Cardiac muscle cell (in vitro differentiated cells and primary cell): ENCODE measurements at places on chromosomes 6 and 20. TPM values are rescaled to one million over a fixed set of nuclear protein-coding genes. Genes with fewer than 3 reads are reported as not detected.

RAB44 gene
- total RNA-seq = not detected in 2 replicates

GRCh38 chr6:43858161-43859153 lies 88.4 kb downstream of the VEGFA start:
- no peak for DNase-seq

DNA sequence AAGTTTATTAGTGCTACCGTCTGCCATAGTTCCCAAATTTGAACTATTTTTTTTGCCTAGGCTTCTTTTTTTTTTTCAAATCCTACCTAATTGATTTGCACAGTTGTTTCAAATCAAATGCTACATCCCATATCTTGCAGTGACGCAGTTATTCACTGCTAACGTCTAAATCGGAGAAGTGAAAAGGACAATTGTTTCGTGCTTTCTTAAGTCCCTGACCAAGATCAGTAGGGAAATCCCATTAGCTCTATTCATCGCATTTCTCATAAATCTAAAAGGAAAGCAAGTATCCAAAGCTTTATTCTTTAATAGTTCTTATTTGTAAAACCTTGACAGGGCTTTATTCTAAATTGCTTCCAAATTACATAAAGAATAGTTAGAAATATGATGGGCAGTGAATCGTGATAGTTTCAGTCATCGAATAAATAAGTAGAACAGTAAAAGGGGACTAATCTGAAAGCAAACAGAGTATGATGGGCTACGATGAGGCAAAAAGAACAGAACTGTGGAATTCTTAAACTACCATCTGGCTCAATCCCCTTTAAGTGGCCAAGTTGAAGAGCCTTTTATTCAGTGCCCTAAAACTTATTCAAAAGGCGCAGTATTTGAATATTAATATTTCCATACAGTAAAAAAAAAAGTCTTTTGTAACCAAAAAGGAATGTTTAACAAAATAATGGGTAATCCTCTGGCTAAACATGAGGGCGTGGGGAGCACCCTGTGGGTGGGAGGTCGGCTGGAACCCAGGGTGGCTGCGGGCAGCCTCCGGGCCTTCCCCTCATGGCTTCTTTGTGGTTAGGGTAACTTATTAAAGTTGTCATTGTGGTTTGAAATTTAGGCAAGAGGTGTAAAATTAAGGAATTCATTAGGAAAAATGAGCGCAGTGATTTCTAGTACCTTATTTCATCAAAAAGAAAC lies 3.0 kb upstream of the ARID1B start:
- DNase-seq = no peak

DNA sequence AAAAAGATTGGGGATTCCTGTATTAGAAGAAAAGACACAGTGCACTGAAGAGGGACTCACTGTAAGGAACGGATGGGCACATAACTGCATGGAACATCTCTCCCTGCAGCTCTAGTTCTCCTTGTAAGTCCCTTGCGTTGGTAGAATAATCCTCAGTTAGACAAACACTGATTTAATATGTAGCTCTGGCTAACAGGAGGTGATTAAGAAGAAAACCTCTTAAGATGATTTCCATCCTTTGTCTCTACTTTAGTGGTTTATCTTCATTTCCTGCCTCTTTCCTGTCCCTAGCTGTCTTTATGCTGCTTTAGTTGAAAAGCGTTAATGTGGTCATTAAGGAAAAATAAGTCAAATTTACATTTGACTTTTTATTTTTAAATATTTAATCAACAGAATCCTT lies 86.6 kb downstream of the SLC16A10 start:
- DNase-seq = no peak

PDE10A gene
- 3.0 and 5.4 TPM in 2 replicates for total RNA-seq

- DNase-seq = no peak
Observed at GRCh38 chr6:107535626-107536025, 45.7 kb downstream of the SOBP start.

DNA sequence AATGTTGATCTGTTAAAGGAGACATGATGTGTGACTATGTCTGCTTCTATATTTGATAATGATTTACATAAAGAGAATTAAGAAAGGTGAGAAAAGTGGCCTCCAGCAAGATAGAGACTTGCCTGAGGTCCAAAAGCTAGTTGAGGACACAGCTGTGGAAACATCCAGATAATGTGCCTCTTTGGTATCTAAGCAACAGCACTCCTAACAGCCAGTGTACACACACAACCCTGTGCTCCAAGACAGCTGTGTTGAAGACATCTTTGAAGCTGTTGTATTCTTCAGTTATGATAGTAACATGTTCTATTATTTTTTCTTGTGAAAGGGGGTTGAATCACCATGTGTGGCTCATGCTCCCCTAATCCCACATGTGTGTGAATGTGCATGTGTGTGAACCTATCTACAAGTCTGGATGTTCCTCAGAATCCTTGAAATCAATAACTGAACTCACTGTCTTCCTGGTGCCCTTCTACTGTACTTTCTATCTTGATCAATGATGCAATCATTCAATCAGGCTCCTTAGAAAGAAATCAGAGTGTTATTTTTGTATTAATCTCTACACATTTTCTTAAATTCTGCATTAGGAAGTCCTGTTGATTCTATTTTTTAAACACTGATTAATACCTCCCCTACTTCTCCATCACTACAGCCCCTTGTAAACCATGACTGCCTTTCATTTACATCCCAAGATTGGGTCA lies 116.7 kb upstream of the SSTR4 start:
- peak; percentile 16 for DNase-seq

OXT gene
- not detected in 2 replicates for total RNA-seq

CDH26 gene
- 0.18 and 1.6 TPM in 2 replicates for total RNA-seq

- no peak for DNase-seq
Observed at GRCh38 chr20:13423472-13424173, 202.5 kb downstream of the ISM1 start.

DNA sequence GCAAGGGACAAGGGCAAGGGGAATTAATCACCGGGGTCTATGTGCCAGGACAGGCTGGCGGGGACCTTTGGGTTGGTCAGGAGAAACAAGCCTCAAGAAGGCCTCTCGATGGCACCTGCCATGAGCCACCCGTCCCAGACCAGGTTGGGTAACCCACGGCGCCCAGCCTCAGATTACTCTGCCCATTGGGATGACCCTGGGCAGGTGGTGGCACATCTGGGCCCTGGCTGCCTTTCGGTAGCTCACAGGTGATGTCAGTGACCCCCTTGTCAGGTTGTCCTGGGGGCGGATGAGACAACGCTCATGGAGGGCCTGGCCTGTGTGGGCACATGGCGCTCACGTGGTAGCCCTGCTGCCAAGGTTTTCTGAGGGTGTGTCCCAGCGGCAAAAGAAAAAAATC lies 152.2 kb downstream of the SYCP2 start:
- no peak for DNase-seq

- no peak for DNase-seq
Observed at GRCh38 chr20:52231230-52231746, 39.7 kb upstream of the ZFP64 start.

DNA sequence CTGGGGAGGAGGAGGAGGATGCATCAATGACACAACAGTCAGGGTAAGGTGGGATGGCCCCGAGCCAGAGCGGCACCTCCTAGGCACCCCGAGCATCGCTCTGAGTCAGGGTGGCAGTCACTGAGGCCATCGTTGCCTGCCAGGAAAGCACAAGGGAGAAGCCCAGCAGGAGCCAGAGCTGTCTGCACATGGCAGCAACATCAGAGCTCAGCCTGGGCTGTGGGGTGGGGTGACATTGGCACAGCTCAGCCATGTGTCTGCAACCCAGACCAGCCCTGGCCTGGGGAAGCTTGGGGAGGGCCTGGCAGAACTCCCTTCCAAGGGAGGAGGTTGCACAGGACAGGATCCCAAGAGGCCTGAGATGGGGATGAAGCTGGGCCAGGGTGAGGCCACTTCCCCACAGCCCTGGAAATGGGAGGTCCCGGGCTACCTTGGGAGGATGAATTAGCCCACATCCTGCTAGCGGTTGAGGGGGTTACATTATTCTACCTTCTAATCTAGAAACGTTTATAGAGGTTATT lies 255.6 kb downstream of the MAFB start:
- DNase-seq = no peak

NFATC2 gene
- total RNA-seq = 9.2 and 17.0 TPM in 2 replicates

GRCh38 chr6:50264995-50265571 lies 215.4 kb upstream of the DEFB112 start:
- DNase-seq = no peak

DNA sequence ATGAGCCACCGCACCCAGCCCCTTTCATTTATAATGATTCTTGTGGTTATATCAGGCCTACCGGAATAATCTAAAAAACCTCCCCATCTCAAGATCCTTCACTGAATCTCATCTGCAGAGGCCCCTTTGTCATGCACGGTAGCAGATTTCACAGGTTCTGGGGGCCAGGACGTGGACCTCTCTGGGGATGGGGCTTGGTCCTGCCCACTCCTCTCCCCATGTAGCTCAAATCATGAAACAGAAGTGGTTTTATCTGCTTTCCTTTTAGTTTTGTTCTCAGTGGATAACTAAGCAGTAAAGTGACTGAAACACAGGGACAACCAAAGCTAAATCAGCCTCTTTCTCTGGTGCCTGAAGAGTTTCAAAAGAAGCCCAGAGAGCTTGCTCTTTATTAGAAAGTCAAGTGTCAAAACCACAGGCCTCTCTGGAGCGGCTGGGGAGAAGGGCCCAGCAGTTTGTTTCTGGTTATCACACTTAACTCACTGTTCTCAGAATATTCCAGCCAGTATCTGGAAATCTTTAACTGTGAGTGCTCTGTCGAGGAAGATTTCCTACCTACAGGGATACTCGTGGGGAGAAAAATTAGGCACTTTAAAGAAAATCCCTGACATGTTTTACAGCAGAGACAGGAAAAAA lies 60.6 kb upstream of the FAM184A start:
- peak; percentile 65 for DNase-seq

DNA sequence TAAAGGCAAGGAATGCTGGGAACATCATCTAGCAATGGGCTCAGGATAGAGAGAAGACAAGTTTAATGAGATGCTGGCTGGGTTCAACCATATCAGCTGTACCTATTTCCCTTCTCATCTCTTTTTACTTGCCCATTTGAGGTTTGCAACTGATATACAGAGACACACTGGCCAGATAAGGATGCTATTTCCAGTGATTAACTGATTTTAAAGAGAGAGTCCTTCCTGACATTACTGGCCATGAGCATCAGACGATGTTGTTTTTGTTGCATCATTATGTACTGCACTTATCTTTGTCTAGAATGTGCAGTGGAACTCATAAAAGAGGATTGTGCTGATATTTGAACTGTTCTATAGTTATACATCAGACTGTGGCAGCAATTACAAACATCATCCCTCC lies 252.7 kb downstream of the BTBD3 start:
- DNase-seq = no peak

GRCh38 chr6:43970913-43971775 lies 156.1 kb downstream of the MRPL14 start:
- no peak for DNase-seq

GNMT gene
- 0.21 and 0.25 TPM in 2 replicates for total RNA-seq

ABHD16B gene
- not detected in 2 replicates for total RNA-seq

CFAP206 gene
- 0.14 TPM in 1 of 2 replicates, not detected in the other for total RNA-seq

ACTL10 gene
- total RNA-seq = 1.1 and 1.5 TPM in 2 replicates

DNA sequence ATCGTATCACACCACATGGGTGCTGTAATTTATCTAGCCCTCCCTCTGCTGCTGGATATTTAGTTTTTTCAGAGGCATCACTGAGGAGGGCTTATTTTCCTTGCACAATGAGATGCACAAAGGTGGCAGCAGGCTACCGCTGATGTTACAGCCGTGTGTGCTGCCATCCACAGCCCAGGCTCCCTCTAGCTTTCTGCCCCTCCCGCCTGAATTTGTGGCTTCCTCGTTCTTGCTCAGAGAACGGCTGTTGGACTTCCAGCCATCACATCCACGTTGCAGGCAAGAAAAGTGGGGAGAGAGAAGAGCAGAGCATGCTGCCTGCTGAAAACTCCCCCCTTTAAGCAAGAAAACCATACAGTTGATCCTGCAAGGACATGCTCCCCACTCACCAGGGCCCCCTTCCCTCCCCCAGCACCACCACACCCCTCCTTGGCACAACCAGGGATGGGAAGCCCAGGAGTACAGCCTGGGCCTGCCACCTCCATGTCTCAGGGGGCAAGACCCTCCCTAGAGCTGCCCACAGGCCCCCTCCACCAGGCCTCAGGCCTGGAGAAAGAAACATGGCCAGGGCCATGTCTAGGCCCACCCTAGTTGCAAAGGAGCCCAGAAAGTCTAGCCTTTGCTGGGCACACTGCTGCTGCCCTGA lies 102.6 kb downstream of the MRPL14 start:
- no peak for DNase-seq

- peak; percentile 64 for DNase-seq
Observed at GRCh38 chr20:43584448-43585136, 6.1 kb upstream of the IFT52 start.

KCNK15 gene
- total RNA-seq = 0.07 TPM in 1 of 2 replicates, not detected in the other

- DNase-seq = no peak
Observed at GRCh38 chr20:504632-505075, 38.9 kb downstream of the CSNK2A1 start.

- no peak for DNase-seq
Observed at GRCh38 chr6:84460491-84460890, 233.0 kb upstream of the CEP162 start.

SSTR4 gene
- not detected in 2 replicates for total RNA-seq

NOTCH4 gene
- total RNA-seq = 5.0 and 5.4 TPM in 2 replicates

DNA sequence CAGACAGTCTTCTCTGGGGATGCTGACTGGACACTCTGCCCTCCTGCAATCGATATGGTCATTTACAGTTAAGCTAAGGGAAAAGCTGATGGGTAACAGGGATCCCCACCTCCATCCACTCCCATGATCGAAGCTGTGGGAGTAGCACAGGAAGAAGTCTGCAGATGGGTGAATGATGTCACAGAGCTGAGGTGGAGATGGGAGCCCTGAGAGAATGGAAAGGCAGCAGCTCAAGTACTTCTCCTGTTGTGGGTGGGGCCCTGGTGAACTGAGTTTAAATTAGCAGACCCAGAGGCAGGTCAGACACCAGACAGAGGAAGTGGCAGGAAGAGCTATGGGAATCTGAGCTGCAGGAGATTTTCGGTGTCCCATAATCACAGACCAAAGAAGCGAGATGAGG lies 29.0 kb downstream of the HDGFL1 start:
- no peak for DNase-seq
